HCT116 (cell line): ENCODE measurements at places on chromosomes 13 and 19. TPM values are rescaled to one million over a fixed set of nuclear protein-coding genes. Genes with fewer than 3 reads are reported as not detected.

LRRC8E gene
- 18.1 TPM for total RNA-seq

PPP1R37 gene
- total RNA-seq, result 32.7 TPM

SLC7A1 gene
- total RNA-seq, result 124 TPM

ACTL9 gene
- total RNA-seq, result not detected

BRD4 gene
- 52.9 TPM for total RNA-seq

PET100 gene
- 126 TPM for total RNA-seq

SSC5D gene
- 1.5 TPM for total RNA-seq

EPN1 gene
- total RNA-seq, result 122 TPM

TMEM59L gene
- total RNA-seq, result 14.3 TPM

RFPL4A gene
- total RNA-seq, result not detected

PCDH9 gene
- 0.02 TPM for total RNA-seq

SIGLECL1 gene
- total RNA-seq, result not detected

DNA sequence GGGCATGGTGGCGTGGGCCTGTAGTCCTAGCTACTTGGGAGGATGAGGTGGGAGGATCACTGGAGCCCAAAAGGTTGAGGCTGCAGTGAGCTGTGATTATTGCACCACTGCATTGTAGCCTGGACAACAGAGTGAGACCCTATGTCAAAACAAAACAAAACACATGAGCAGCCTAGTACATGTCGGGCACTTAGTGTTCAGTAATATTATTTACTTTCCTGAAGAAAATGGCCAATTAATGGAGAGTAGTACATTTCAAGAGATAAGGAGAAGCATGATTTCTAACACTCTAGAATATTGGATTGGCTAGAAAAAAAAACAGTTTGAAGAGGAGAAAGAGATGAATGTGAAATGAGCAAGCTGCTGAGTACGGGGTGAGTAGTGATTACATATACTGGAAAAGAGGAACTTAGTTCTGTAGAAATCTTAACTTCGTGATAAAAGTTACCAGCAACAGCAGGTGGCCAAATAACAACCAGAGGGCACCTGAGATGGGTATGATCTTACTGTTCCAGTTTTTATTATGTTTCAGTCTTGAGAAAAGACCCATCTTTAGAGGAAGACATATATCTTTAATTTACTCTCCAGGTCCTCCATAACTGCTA lies 36.2 kb downstream of the SPATA13 start:
- DNase-seq, result no peak

DNA sequence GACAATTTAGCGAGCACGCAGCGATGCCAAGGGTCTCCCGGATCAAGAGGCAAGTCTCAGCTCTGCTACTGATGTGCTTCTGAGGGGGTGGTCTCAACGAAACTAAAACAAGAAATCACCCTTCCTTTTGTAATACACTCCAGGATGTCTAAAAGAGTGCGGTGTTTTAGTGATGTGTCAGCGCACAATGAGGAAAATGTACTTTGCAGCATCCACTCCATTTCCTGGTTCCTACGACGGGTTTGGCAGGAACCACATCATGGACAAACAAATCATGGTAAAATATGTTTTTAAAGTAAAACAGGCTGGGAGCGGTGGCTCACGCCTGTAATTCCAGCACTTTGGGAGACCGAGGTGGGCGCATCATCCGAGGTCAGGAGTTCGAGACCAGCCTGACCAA lies 154.0 kb upstream of the TSC22D1 start:
- no peak for DNase-seq

- DNase-seq, result no peak
Measured at GRCh38 chr13:43720780-43721397, 65.9 kb downstream of the ENOX1 start.

DNA sequence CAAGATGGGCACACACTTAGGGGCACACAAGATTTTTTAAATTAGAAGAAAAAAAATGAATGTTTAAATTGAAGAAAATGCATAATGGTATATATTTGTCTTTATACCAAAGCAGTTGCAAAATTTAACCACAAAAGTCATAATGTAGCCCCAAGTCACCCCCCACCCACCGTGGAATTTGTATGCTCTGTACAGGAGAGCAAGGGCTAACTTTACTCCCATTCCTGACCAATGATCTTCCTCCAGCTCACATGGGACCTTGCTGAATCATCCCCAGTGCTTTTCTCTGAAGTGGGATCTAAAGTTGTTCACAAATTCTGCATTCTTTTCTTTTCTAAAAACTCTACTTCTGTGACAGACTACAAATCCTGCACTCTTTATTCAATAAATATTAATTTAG lies 597.0 kb downstream of the UQCRFS1 start:
- DNase-seq, result no peak

DNA sequence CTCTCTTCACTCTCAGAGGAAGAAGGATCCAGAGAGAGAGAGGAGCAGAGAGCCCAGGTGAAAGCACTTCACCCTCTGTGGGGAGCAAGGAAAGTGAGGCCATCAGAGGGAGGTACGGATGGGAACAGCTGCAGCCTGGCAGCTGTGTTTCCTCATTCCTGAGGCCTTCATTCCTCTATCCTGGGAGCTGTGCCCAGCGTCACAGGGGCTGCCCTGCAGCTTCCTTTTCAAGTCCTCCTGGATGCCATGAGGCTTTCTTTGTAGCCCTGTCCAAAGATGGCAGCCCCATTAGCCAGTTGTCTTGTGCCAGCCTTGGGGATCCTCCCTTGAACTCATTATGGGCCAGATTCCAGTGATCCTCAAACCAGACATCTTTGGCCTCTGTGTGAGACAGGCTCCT lies 76.8 kb upstream of the PCDH8 start:
- DNase-seq, result no peak

GRCh38 chr19:17076543-17076991 lies 990 bp downstream of the MYO9B start:
- no peak for DNase-seq

DNA sequence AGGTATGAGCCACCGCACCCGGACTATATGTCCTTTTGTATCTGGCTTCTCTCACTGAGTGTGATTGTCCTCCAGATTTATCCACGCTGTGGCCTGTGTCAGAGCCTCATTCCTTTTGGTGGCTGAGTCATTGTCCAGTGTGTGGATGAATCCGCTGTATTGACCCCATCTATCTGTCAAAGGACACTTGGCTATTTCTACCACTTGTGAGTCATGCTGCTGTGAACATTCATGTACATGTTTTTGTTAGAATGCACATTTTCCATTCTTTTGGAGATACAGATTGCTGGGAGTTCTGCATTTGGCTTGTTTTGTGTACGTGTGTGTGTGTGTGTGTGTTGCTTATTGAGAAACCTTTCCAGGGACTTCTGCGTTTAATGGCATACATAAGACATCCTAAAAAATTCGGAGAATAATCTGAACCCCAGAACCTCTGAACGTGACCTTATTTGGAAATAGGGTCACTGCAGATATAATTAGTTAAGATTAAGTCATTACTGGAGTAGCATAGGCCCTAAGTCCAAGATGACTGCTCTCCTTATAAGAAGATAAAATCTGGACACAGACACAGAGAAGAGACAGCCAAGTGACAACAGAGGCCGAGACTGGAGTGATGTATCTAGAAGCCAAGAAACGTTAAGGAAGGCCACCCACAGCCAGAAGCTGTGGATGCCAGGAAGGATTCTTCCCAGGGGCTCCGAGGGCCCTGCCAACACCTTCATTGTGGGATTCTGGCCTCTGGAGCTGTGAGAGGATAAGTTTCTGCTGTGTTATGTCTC lies 4.9 kb upstream of the GIPC3 start:
- DNase-seq, result no peak

- no peak for DNase-seq
Measured at GRCh38 chr19:32566246-32566830, 14.7 kb upstream of the PDCD5 start.

- DNase-seq, result no peak
Measured at GRCh38 chr19:40923934-40924391, 41.9 kb upstream of the CYP2A7 start.

DNA sequence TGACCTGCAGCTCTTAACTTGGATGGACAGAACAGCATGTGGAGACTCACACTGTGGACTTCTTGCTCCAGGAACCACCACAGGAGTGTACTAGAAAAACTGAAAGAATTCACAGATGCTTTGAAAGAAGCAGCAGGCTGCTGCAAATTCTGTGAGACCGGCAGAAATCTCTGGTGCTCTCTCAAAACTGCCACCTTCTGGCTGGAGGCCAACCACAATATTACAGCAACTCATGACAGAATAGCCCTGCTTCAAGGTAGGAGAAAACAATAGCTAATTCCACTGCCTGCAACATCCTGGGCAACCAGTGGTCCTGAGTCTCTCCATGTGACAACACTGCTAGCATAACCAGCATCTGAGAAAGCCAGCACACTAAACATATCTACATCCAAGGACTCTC lies 26.9 kb downstream of the CDK8 start:
- DNase-seq, result no peak

DNA sequence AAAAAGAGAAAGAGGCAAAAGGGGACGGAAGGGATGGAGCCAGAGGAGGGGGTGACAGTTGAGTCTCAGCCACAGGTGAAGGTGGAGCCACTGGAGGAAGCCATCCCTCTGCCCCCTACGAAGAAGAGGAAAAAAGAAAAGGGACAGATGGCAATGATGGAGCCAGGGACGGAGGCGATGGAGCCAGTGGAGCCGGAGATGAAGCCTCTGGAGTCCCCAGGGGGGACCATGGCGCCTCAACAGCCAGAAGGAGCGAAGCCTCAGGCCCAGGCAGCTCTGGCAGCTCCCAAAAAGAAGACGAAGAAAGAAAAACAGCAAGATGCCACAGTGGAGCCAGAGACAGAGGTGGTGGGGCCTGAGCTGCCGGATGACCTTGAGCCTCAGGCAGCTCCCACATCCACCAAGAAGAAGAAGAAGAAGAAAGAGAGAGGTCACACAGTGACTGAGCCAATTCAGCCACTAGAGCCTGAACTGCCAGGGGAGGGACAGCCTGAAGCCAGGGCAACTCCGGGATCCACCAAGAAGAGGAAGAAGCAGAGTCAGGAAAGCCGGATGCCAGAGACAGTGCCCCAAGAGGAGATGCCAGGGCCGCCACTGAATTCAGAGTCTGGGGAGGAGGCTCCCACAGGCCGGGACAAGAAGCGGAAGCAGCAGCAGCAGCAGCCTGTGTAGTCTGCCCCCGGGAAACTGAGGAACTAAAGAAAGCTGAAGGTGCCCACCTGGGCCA lies 2.5 kb downstream of the POLR1G start:
- DNase-seq, result no peak

DNA sequence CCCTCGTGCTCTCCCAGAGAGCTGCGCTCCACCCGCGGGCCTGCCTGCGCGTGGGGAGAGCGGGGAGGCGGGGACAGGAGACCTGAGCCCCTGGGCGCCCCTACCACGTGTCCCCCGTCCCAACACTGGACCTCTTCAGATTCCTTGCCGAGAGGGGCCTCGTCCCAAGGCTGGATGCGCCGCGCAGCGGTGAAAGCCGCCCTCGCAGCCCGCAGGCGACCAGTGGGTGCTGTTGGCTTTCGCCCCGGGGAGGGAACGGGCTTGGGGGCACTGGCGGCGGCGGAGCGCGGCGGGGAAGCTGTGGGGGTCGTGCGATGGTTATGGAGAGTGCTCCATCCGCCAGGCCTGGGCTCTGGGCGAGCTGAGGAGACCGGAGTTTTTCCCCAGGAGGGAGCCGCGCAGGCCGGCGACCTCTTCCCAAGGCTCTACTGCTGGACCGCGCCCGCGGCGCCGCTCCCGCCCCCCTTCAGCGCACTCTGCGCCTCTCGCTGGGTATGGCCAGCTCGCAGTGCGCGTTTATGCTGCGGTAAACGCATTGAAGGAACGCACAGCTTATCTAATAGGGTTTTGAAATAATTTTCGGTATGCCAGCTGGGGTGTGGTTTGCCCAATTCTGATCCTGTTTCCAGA lies 17.2 kb upstream of the RNF17 start:
- DNase-seq, result no peak

GRCh38 chr19:53396525-53396868 lies 1.5 kb downstream of the ZNF765 start:
- no peak for DNase-seq

DNA sequence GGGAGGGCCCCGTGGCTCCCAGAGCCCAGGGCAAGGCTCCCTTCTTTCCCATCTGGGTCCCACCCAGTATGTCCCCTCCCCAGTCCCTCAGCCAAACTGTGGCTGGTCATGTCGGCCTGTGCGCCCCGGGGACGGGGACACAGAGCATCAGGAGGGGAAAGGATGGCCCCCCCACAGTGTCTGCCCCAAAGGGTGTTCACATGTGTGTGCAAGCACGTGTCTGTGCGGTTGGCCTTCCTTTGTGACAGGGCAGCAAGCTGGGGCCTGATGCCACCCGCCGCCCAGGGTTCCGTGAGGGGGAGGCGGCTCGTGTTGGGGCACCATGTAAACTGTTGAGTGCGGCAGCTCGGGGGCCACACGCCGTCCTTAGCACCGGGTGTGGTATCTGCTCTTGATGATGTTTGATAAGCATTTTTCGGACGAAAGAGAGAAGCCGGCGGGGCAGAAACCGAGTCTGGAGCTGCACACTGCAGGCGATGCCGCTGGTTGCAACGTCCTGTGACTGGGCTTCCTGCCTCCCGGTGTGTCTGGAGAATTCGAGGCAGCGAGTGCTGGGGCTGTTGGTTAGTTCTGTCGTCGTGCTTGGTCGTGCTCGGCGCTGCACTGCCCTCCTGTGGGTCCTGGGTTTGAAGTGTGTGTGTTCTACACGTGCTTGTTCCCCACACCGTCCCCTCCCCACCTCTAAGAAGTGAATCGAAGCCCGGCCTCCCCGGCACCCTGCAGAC lies 18.4 kb downstream of the GNA11 start:
- DNase-seq, result no peak

DNA sequence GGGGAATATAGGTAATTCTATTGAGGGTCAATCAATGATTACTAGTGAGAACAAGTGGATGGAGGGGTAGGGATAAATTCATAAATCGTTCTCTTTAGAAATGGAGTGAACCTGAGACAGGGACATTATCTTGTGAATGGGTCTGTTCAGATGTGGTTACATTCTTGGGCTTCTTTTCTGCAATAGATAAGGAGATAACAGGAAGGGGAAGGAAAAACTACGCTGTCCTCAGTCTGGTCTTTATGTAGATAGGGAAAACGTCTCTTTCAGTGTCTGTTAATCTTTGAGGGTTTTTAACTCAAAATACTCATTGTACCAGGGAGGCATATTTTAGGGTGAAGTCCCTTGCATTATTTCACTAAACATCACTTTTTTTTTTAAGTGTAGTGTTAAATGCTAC lies 266.7 kb upstream of the MAB21L1 start:
- no peak for DNase-seq

- DNase-seq, result no peak
Measured at GRCh38 chr13:97384371-97384770, 49.6 kb upstream of the RAP2A start.

- no peak for DNase-seq
Measured at GRCh38 chr19:18090545-18091216, 3.9 kb upstream of the IL12RB1 start.

- DNase-seq, result no peak
Measured at GRCh38 chr13:100095498-100095897, 6.6 kb downstream of the PCCA start.

GRCh38 chr13:39249982-39250381 lies 211.7 kb downstream of the NHLRC3 start:
- DNase-seq, result no peak

GRCh38 chr19:32164384-32164992 lies 180.9 kb upstream of the ZNF507 start:
- DNase-seq, result no peak

- DNase-seq, result no peak
Measured at GRCh38 chr19:40284501-40285352, at the start of gene AKT2. TSS of gene AKT2 (minus strand) at chr19:40285345. CDS start at chr19:40265267, 20,078 bp downstream.
